ENCODE measurements at places on chromosomes 6 and 20.
A peak's percentile ranks its signal among the peaks of the same experiment; 100 is the strongest.

DNA sequence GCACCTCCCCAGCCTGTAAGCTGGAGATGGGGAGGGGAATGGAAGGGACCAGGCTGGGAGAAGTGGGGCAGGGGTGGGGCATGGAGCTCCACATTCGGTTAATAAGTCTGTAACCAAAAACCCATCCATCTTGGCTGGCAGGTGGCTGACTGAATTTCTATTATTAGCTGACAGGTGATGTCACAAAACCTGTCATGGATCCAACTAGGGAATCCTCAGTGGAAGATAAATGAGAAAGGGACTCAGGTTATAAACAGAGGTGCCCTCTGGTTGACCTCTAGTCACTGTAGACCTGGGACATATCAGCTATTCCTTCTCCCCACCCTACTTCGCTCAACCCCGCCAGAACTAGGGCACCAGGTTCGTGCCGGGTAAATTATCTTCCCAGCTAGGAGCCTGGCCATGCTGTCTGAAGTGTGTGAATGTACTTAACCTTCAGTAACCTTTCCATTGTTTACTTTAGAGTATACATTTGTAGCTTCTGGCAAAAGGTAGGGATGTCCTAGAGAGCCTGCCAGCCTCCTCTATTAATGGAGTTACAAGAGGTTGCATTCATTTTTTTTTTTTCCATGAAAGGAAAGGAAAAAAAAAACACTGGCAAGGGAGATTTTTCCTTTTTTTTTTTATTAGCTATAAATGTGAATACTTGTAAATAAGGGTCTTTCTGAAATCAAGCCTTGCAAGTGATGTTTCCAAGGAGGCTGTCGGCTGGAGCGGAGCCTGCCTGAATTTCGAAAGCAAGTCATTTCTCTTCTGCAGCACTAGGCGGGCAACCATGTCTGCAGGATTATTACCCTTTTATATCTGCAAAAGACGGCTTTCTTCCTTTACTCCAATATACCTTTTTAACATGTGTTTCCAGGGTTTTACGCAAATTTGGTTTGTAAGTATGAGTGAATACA is 135.9 kb downstream of the TMEM242 start:
- no peak for DNase-seq

DNA sequence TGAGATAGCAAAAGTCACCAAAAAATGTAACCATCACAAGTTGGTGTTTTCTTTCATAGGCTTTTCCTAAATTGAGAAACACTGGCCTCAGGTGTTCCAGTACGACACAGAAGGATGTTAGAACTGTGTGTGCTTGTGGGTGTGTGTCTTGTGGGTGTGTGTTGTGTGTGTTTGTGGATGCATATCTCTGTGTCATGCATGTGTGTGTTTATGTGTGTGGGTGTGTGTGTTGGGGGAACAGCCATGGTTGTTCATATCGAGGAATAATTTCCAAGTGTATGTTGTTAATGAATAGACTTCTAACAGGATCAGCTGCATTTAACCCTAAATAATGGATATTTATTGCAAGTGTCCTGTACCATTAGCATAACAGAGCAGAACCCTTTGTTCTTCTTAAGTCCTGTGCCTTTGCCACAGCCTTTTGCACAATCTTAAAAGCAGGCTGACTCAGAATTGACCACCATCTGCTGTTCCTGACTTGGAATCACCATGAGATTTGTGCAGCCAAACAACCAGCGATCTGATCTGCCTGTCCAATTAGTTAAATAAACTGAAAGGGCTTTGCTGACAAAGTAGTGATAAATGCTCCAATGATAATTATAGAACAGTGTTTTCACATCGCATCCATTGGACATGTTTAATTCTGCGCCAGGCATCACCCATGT is 7.6 kb downstream of the CD93 start:
- peak; percentile 81 for DNase-seq

DNA sequence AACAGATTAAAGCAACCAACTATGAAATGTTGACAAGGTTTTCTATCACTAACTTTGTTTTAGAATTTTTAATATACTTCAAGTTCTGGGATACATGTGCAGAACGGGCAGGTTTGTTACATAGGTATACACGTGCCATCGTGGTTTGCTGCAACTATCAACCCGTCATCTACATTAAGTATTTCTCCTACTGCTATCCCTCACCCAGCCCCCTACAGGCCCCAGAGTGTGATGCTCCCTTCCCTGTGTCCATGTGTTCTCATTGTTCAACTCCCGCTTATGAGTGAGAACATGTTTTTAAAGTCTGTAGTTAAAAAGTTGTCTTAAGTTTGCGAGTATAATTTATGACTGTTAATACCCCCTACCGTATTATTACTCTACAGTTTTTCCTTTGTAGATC is 844.3 kb upstream of the MANEA start:
- no peak for DNase-seq

DNA sequence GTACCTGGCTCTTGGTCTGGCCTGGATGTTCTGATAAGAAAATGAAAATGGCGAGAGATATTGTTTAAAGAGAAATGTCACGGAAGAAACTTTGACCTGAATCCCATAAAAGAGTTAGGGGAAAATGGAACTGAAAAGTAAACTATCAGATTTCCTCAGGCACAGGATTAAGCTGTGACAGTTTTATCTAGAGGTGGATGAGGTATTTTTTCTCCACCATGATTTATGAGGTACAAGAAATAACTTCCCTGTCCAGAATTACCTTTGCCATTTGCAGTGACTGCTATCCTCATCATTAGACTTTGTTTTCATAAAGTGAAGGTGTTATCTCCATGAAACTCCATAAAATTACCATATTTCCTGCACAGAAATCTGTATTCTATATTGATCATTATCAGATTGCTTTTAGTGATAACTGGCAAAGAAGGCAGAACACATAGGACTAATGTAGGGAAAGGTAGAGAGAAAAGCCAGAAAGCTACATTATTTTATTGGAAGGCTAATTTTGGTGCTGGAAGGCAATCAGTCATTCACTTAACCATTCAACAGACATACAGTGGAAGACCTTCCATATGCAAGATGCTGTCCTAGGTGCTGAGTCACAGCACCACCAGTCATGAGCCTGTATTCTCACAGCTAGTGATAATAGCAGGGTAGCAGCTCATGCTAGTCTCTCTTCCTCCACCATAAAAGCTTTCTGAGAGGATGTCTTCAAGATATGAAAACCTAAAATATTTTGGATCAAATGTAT is 427.3 kb upstream of the CITED2 start:
- DNase-seq, result peak; percentile 38
